ENCODE measurements at places on chromosomes 12 and 14. TPM values are rescaled to one million over a fixed set of nuclear protein-coding genes. Genes with fewer than 3 reads are reported as not detected.

DNA sequence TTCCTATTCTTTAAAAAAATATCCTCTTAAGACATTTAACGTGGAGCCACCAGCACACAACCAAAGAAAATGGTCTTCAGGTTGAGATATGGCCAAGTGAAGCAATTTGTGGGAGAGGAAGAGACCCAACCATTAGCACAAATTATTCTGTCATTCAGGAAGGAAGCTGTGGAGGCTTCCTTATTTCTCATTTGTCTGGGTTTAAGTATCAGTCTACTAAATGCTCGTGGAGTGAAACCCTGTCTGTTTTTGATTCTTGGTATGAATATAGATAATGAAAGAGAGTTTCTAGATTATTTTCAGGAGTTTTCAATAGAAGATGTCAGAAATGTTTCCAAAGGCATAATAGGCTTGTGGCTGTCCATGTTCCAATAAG, 125.1 kb downstream of the GPR65 start:
- no peak for DNase-seq

- no peak for DNase-seq
Measured at GRCh38 chr12:129825316-129825715, 78.5 kb downstream of the TMEM132D start.

DNA sequence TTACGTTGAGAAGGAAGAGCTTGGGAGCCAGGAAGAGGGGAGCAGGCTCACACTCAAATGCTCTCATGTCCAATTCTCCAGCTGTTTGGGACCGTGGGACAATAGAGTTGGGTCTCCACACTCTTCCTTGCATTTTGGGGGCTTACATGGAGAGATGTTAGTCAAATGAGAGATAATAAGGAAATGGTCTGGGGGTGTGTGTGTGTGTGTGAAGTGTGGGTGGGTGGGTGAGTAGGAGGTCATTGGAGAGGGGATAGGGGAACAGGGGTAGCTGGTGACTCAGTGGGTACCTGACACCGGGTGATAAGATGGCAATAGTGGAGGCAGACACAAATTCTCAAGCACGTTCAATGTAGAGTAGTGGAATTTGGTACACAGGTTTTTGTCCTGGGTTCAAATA, 68.0 kb downstream of the B4GALNT3 start:
- no peak for DNase-seq

GRCh38 chr12:71242511-71242910, 84.7 kb upstream of the TSPAN8 start:
- no peak for DNase-seq

GRCh38 chr12:10718279-10718821, 4.8 kb downstream of the YBX3 start:
- no peak for DNase-seq

DNA sequence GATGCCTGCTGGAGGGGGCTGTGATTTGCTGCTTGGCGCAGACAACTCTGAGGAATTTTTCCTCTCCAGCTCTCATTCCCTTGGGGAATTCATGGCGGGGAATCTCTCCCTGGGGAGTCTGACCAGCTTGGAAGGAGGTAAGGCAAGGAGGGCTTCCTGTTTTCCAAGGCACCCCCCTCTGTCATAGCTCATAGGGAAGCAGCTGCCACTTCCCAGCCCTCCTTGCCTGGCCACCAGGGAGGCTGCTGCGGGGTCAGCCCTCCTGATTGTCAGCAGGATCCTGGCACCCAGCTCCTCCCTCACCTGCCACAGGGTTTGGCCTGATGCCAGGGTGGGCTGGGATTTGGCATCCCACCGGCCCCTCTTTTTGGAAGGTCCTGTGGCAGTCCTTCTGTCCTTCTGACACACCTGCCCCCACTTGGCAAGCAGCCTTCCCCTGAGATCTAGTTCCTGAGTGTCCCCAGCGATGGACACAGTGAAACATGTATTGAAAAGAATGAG, 74.9 kb downstream of the TSPAN9 start:
- no peak for DNase-seq

GRCh38 chr12:39620659-39621658, 1.4 kb upstream of the ABCD2 start:
- peak; percentile 45 for DNase-seq

- DNase-seq: no peak
Measured at GRCh38 chr12:127260531-127260930, 1006.4 kb upstream of the TMEM132C start.

- DNase-seq: no peak
Measured at GRCh38 chr12:12606781-12607589, 4.7 kb upstream of the CREBL2 start.

DNA sequence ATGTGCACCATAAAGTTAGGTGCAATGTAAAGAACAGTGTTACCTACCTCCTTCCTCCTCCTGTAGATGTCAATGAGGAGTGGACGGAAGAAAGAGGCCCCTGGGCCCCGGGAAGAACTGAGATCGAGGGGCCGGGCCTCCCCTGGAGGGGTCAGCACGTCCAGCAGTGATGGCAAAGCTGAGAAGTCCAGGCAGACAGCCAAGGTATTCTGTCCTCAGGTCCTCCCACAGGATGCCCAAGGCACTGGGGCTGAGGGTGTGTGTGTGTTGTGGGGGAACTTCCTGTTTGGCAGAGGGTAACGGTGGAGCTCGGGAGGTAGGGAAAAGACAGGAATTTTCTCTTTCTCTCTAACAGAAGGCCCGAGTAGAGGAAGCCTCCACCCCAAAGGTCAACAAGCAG, 6.4 kb downstream of the ATN1 start:
- no peak for DNase-seq

CYP27B1 gene
- 7.6 TPM for total RNA-seq

MYF6 gene
- total RNA-seq: not detected

CYP46A1 gene
- 0.14 TPM for total RNA-seq

CCDC85C gene
- total RNA-seq: 5.1 TPM

PTPN21 gene
- total RNA-seq: not detected

APOF gene
- not detected for total RNA-seq

SRRM4 gene
- total RNA-seq: not detected

RND1 gene
- 10.4 TPM for total RNA-seq

All from activated naive CD4-positive, alpha-beta T cell treated with anti-CD3 and anti-CD28 coated beads, Interleukin-2, amount 50 U/mL, for 72 hours (primary cell).